ENCODE measurements at places on chromosomes 7 and 10.

DNA sequence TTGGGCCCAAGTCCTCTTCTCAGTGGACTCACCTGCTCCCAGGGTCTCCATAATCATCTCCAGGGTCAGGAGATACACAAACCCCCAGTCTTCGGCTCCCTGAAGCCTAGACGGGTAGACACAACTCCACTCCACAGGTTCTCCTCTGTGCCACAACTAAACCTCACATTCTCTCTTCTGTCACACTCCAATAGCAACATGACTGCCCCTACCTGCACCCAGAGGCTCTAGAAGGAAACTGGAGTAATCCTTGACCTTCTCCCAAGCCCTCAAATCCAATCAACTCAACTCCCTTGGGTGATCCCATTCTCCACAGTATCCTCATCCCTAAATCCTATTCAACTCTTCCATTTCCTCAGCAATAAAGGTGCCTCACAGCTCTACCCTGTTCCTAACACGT lies 16.2 kb downstream of the HNRNPF start:
- H3K27me3 ChIP-seq = no peaks in the 10 kb centered on the region
- DNase-seq = no peak
- H3K4me1 ChIP-seq = peaks cover 12% of the 10 kb centered on the region
- H3K4me3 ChIP-seq = no peak overlapping the region
- H3K36me3 ChIP-seq = peaks cover 49% of the 10 kb centered on the region
- H3K27ac ChIP-seq = no peak overlapping the region

DNA sequence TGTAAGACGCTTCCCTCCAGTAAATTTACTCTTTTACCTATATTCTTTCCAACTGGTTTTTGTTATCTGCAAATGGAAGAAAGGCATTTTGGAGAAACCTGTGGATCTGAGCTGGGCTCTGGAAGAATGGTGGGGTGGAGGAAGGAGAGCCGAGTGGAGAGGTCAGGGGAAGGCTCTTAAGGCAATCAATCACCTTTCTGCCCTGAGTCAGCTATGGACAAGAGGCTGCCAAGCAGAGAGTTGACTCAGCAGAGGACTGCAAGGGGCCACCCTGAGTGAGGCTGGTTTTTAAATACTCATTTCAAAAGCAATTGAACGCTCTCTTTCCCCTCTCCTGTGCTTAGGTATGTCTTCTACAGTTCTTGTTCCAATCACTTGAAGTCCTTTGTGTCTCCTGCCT lies 81.8 kb downstream of the SPAG6 start:
- no peak for DNase-seq
- H3K27me3 ChIP-seq = no peaks in the 10 kb centered on the region
- no peak overlapping the region for H3K4me3 ChIP-seq
- no peaks in the 10 kb centered on the region for H3K36me3 ChIP-seq
- no peaks in the 10 kb centered on the region for H3K4me1 ChIP-seq

GRCh38 chr7:90540406-90540805 lies 55.7 kb upstream of the CDK14 start:
- no peaks in the 10 kb centered on the region for H3K36me3 ChIP-seq
- H3K4me1 ChIP-seq = no peaks in the 10 kb centered on the region
- no peaks in the 10 kb centered on the region for H3K27me3 ChIP-seq
- no peak overlapping the region for H3K4me3 ChIP-seq

GRCh38 chr7:140082770-140083169 lies 20.0 kb upstream of the PARP12 start:
- no peaks in the 10 kb centered on the region for H3K27me3 ChIP-seq
- no peaks in the 10 kb centered on the region for H3K36me3 ChIP-seq
- DNase-seq = no peak
- H3K4me3 ChIP-seq = no peak overlapping the region
- no peak overlapping the region for H3K27ac ChIP-seq

DNA sequence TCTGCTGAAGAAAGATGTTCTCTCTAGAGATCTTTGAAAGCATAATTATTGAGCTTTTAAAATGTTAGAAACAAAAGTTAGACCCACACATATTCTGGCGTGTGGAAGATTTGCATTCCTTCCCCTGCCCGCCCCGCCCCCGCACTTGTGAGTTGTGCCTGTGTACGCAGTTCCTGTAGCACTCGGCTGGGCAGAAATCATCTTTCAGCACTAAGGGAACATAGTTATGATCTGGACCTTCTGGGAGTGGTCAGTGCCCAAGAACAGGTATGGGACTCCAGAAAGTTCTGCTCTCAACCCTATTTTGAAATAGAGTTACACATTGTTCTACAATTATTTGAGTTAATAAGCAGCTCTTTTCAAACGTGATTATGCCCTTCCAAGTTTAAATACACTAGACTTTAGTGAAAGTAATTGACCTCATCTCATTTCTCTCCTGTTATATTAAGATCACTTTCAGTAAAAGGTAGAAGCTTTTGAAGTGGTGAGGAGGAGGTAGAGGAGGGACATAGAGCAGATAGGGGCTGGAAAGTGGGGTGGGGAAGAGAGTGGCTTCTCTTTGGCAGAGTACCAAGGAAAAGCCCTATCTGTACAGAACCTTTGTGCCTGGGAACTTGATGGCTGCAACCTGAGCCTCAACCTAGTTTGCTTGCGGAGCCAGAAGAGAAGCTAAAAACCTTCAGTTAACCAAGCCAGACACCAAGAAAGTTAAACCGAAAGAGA lies 5.7 kb downstream of the BLVRA start:
- H3K27ac ChIP-seq = peak overlapping the region; percentile 25
- peaks cover 25% of the 10 kb centered on the region for H3K4me1 ChIP-seq
- H3K36me3 ChIP-seq = no peaks in the 10 kb centered on the region
- DNase-seq = peak; percentile 39
- no peak overlapping the region for H3K4me3 ChIP-seq

GRCh38 chr7:142917447-142917846 lies 16.1 kb downstream of the TRPV5 start:
- no peaks in the 10 kb centered on the region for H3K4me1 ChIP-seq
- no peaks in the 10 kb centered on the region for H3K27me3 ChIP-seq
- DNase-seq = no peak
- H3K4me3 ChIP-seq = no peak overlapping the region
- H3K36me3 ChIP-seq = no peaks in the 10 kb centered on the region
- no peak overlapping the region for H3K27ac ChIP-seq

DNA sequence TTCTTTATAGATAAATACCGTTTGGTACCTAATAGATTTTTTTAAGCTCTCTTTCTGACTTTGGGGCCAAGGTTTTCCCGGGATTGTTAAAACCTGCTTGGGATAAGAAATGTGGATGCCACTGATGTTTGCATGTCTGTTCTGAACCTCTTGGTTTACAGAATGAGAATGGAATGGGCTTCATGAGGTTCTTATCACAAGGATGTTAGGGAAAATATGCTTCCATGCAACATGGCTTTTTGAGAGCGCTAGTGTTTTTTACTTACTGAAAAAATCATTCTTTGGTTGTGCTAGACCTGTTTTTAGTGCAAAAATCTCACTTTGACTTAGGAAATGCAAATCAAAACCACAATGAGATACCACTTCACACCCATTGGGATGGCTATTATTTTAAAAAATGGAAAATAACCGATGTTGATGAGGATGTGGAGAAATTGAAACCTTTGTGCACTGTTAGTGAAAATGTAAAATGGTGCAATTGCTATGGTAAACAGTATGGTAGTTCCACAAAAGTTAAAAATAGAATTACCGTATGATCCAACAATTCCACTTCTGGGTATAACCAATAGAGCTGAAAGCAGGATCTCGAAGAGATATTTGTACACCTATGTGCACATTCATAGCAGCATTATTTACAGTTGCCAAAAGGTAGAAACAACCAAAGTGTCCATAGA lies 38.9 kb downstream of the TSPAN14 start:
- peaks cover 56% of the 10 kb centered on the region for H3K4me1 ChIP-seq
- H3K27me3 ChIP-seq = no peaks in the 10 kb centered on the region
- H3K27ac ChIP-seq = no peak overlapping the region

All from pancreas (tissue), 10 donors.